Effector memory CD4-positive, alpha-beta T cell (primary cell): ENCODE measurements at places on chromosomes 4 and X.

GRCh38 chr4:98341309-98341708 lies 80.1 kb downstream of the RAP1GDS1 start:
- no peak for DNase-seq

- no peak for DNase-seq
Measured at GRCh38 chr4:68576272-68577125, at the start of gene UGT2B17. TSS of gene UGT2B17 (minus strand) at chr4:68576322. CDS start at chr4:68568484, 7,838 bp downstream.

- no peak for DNase-seq
Measured at GRCh38 chr4:94590493-94590892, 138.8 kb downstream of the PDLIM5 start.

GRCh38 chr4:14816623-14817261 lies 185.5 kb upstream of the CPEB2 start:
- no peak for DNase-seq

DNA sequence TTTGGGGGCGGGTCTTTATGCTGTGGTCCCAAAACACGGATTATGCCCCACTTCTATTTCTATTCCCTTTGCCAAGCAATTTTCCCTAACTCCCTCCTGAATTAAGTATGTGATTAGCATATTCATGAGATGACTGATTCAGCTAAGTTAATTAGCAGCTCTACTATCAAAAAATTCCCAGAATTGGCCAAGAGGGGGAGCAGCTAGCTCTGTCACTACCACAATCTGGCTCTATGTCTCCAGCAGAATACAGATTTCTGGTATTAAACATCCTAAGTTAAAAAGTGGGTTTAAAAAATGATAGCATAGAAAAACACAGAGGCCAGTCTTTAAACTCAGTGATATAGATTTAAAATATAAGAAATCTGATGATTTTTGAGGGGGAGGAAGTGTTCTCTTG lies 80.3 kb downstream of the GPC4 start:
- no peak for DNase-seq

DNA sequence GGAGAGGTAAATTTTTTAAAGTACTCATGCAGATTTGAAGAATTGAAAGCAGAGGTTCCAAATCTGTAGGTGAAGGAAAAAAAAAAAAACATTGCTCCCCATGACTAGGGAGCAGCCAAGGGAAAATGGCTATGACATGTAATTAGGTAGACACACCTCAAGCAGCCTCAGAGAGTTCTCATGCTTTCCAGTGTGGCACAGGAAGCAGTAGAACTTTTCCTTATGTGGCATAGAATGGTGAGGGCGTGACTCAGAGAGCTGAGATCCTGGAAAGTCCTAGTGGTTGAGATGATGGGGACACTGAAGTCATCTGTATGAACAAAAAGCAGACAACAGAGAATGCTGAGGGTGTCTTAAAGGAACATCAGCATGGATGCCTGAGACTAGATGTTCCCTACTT lies 148.6 kb upstream of the NWD2 start:
- DNase-seq, result no peak

DNA sequence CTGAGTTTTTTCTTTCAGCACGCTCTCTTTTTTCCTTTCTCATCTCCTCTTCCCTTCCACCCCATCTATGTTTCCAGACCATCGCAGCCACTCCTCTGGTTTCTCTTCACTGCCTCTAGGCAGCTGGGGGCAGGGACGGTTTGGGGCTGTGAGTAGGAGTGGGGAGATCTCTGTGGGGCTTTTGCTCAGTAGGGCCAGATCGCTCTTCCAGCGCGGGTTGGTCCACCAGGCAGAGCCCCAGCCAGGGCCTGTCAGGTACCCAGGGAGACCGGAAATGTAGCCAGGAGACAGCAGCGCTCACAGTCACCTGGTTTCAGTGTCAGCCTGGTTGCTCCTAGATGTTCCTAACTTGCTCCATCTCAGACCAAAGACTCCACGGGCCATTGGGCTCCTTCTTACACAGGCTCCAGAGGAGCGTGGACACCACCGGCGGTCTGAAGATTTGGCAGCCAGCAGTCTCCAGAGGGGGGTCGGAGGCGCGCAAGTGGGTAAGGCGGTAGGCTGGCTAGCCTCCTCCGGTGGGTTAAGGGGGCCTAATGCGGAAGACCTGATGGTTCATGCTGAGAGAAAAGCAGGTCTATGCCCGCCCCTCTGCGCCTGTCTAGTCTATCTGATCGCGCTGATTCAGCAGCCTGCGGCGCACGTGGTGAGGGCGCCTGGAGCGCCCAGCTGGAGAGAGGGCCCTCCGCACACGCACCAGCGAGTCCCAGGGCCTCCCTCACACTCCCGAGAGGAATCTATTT lies 1.8 kb downstream of the FGF5 start:
- DNase-seq, result no peak

DNA sequence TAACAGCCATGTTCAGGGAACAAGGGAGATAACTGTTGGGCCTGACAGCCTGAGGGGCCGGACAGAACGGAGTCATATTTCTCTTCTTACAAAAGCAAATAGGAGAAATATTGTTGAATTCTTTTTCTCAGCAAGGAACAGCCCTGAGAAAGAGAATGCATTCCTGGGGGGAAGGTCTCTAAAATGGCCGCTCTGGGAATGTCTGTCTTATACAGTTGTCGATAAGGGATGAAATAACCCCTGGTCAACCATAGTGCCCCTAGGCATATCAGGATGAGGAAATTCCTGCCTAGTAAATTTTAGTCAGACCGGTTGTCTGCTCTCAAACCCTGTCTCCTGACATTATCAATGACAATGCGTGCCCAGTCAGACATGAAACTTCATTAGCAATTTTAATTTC lies 1925.5 kb downstream of the PCDH7 start:
- no peak for DNase-seq

GRCh38 chrX:46317163-46317562 lies 228.1 kb downstream of the ZNF674 start:
- DNase-seq, result no peak

- DNase-seq, result no peak
Measured at GRCh38 chr4:119498527-119498926, 130.1 kb downstream of the PDE5A start.

GRCh38 chrX:45134315-45134731 lies 66.4 kb downstream of the DIPK2B start:
- no peak for DNase-seq

- no peak for DNase-seq
Measured at GRCh38 chr4:6044276-6044675, 26.0 kb upstream of the C4orf50 start.

DNA sequence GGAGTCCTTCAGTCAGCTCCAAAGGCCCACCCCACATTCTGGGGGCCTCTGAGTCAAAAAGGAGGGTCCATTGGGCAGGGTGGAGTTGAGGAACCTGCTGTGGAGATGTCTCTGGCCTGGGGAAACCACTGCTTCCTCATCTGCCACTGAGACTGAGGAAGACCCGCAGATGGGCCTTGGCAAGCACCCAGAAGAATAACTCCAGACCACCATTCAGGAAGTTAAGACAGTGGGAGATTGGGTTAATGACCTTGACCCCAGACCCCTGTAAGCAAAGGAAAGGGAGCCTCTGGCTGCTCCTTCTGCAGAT lies 8.1 kb upstream of the HSD17B10 start:
- no peak for DNase-seq

DNA sequence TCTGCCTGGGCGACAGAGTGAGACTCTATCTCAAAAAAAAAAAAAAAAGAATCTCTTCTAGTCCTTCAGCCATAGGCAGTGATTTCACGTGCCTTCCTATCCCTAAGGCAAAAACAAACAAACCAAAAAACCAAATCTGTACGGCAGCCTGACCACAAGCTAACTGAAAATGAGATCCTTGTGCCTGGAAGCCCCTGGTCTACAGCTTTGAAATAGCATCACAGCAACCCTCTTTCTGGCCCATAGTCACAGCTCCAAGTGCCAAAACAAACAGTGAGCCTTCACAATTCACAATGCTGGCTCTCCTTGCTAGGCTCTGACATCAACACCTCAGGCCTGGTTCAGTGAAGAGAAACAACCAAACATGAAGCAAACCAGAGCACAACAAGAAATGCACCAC lies 46.1 kb downstream of the TMEM150C start:
- DNase-seq, result no peak

GRCh38 chr4:171588764-171589163 lies 224.4 kb upstream of the GALNTL6 start:
- DNase-seq, result no peak

GRCh38 chr4:115780835-115781234 lies 667.4 kb upstream of the NDST4 start:
- DNase-seq, result no peak

- no peak for DNase-seq
Measured at GRCh38 chrX:72026341-72027023, 105.2 kb downstream of the RTL5 start.

DNA sequence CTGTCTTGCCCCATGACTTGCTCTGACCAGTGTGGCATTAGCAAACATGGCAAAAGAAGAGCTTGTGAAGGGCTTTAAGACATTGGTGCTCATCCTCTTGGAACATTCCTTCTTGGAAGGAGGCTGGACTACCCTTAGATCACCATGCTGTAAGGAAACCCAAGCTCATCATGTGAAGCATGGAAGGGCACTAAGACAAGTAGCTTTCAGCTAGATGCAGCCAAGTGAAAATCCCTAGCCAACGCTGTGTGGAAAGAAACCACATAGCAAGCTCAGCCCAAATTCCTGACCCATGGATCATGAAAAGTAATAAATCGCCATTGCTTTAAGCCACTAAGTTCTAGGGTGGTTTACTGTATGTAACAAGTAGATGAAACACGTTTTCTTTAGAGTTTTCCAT lies 12.4 kb upstream of the PACRGL start:
- no peak for DNase-seq

GRCh38 chrX:132657876-132658275 lies 169.0 kb upstream of the MBNL3 start:
- no peak for DNase-seq

DNA sequence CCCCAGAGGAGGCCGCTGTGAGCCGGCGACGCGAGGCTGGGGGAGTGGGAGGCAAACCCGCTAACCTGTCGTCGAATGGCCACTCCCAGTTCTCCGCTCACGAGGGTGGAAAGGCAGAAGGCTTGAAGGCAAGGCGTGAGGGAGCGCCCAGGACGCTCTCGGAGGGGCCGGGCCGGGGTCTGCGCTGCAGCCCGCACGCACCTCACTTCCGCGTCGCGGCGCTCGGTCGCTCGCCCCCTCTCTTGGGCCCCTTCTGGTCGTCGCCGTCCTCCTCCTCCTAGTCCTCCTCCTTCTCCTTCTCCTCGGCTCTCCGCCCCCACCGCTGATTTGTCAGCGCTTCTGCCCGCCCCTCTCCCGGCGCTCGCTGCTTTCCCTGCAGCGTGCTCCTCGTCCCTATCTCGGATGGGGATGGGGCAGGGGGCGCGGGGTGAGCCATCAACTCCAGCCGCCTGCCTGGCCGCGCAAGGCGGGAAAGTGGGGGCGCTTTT lies at the start of gene SNCA:
Gene SNCA (minus strand): TSS at position 265 of the 488 bp plus-strand sequence. CDS start 1,494 bp downstream, outside the sequence.
- DNase-seq, result no peak

DNA sequence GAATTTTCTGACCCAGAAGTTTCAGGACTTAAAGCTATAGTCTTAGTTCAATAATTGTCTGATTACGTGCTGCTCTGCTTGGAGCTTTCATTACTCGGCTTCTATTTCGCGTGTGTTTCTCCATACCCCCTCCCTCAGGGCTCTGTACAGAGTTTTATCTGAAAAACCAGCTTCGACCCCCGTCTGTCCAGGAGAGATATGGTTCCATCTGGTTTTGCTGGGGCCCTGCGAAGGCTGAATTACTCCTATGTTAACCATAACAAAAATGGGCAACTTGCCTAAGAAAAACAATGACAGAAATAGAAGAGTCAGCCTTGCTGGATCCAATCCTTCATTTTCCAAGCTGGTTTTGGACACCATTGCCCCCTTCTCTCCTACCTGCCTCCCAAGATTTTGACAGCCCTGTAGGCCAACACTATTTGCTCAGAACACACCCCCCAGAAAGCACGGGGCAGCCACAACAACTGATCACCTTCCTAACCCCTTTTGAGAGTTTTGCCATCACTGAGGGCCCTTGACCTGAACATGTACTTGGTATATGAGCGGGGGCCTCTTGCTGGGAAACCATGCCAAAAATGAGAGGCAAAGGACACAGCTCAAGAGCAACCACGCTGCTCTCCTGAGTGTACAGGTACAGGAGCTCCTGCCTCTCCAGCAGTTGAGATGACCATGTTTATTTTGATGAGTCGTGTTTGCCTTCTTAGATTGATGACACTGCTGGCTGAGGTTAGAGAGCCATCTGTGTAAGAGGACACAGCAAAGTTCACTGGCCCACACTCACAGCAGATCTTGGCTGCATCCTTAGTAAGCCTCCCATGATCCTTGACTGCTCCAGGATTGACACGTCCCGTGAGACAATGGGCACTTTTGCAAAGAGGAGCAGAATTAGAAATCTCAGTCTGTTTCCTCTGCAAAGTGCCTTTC lies 36.2 kb upstream of the ATP6AP2 start:
- DNase-seq, result no peak

GRCh38 chr4:74387790-74388189 lies 22.8 kb downstream of the EREG start:
- no peak for DNase-seq

DNA sequence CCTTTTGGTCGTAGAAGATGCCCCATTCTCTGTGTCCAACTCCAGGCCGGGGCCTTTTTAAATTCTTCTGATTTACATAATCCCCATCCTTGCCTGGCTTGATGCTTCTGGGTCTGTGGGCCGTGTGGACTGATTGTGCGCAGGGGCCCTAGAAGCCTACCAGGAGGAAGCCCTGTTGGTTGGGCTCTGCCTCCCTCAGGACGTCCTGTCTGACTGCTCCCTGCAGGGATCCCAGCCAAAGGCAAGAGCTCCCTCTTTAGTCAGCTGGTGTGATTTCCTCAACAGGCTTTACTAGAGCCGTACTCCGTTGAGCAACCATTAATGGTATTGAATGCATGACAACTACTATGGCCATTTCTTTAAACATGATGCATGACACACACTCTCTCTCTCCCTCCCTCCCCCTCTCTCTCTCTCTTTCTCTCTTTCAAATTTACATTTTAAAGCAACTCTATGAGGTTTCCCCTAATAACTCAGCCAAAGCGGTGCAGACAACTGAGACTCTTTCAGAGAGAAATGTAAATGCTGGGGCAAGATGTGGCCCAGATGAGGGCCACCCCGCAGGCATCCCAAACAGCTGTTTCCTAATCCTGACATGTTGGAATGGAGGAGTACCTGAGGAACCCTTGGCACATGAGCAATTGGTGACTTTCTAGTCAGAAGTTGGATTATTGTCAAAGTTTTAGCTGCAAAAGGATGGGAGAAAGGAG lies 117.3 kb downstream of the DRD5 start:
- no peak for DNase-seq

GRCh38 chr4:7020856-7021255 lies 22.3 kb upstream of the TADA2B start:
- DNase-seq, result no peak

DNA sequence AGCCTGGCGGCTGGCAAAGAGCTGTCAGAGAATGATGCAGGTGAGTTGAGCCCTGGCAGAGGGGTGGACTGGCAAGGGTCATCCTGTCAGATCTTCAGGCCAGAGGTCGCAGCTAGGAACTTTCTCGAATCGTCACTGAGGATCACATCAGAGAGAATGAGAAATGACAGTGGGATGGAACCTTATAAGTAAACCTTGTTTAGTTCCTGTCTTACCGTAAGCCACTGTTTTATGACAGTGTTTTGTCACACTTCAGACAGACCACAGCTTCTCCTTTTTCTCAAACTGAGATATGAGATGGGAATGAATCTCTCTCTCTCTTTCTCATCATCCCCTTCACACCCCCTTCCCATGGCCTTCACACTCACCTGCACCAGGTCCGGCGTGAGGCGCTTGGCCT lies 9.3 kb downstream of the DIPK2B start:
- no peak for DNase-seq

- DNase-seq, result no peak
Measured at GRCh38 chrX:33183361-33183760, 28.0 kb downstream of the DMD start.
